Glomerular endothelial cell (primary cell): ENCODE measurements at places on chromosomes 13 and 19. TPM values are rescaled to one million over a fixed set of nuclear protein-coding genes. Genes with fewer than 3 reads are reported as not detected.

The ZNF772 gene
- total RNA-seq, result 11.3 and 13.4 TPM in 2 replicates

The ZFP14 gene
- total RNA-seq, result 1.2 and 3.5 TPM in 2 replicates

The NDUFA7 gene
- 56.3 and 58.9 TPM in 2 replicates for total RNA-seq

The SMIM7 gene
- total RNA-seq, result 66.9 and 85.6 TPM in 2 replicates

The BRSK1 gene
- total RNA-seq, result 1.2 and 3.0 TPM in 2 replicates

The CNOT3 gene
- 19.6 and 29.5 TPM in 2 replicates for total RNA-seq

The GJA3 gene
- total RNA-seq, result 0.39 and 0.47 TPM in 2 replicates

DNA sequence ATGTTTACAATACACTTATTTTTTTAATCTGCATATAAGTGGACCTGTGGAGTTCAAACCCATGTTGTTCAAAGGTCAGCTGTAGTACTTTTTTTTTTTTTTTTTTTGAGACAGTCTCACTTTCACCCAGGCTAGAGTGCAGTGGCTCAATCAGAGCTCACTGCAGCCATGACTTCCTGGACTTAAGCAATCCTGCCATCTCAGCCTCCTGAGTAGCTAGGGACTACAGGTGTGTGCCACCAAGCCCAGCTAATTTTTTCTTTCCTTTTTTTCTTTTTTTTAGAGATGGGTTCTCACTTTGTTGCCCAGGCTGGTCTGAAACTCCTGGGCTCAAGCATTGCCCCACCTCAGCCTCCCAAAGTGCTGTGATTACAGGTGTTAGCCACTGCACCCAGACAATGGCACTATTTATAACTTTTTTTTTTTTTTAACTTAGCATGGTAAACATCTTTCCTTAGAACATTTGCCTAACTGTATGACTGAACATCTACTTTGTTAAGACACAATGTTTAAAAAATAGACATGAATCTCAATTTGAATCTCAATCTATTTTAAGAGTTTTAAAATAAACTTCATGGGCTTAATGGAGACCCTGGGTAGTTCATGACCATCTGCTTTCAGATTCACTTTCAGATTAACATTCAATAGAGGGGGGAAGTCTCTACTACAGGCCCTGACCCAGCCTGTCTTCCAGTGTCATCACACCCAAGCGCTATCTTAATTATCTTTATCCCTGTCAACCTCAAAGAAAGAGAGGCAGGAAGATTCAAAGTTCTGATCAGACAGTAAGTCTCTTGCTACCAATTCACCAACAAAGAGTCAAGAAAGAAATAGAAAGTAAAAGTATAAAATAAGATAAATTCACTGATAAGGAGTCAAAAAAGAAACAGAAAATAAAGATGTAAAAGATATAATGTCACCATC lies 97.7 kb upstream of the DOCK9 start:
- no peak for DNase-seq

GRCh38 chr13:73657821-73658540 lies 476.2 kb downstream of the KLF12 start:
- no peak for DNase-seq

DNA sequence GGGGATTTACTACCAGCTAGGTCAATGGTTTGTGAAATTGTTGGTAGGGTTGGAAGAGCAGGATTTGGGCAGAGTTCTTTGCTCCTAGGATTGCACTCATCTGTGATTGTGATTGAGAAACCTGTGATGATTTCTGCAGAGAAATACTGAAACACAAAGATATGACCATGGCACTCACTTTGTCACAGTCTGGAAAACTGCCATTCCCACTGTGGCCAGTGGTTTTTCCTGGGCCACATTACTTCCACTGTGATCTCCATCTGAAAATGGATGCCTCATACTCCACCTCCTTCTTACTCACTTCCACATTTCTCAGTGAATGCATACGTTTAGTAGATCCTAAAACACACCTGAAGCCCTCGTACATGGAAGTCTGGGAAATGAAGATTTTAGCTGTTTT lies 593.2 kb downstream of the LMO7 start:
- DNase-seq, result no peak

DNA sequence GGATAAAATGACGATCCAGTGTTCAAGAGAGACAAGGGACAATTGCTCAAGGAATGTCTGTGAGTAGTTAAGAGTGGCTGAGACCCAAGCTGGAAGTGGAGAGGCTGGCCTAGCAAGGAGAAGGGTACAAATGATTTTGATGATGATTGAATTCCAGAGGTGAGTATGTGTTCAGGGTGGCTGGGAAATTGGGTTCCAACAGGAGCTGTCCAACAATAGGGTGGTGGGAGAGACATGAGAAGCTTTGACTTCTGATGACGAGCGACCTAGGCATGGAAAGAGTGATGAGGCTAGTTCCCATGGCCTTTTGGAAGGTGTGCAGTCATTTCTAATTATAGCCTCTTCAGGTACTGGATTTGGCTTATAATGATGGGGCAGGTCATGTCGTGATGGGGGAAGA lies 29.1 kb upstream of the DCLK1 start:
- DNase-seq, result no peak
